ENCODE measurements at places on chromosomes 2 and 18. TPM values are rescaled to one million over a fixed set of nuclear protein-coding genes. Genes with fewer than 3 reads are reported as not detected.

GRCh38 chr18:38923540-38923939, 1357.9 kb upstream of the CELF4 start:
- no peak for DNase-seq

DNA sequence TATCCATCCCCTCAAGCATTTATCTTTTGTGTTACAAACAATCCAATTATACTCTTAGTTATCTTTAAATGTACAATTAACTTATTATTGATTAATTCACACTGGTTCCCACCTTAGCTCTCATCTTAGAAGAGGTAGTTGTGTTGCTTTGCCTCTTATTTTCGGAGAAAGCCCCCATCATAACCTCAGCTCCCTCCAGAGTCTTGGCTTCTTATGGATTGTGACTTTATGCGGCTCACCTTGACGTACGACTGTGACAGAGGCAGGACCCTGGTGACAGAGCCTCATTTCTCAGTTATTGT, 132.9 kb downstream of the SPTBN1 start:
- DNase-seq: no peak

GRCh38 chr2:28649481-28650265, 102.0 kb upstream of the PPP1CB start:
- DNase-seq: no peak

GRCh38 chr2:184413671-184414229, 184.6 kb upstream of the ZNF804A start:
- DNase-seq: no peak

- no peak for DNase-seq
Measured at GRCh38 chr2:120014226-120014980, 1.5 kb downstream of the EPB41L5 start.

DNA sequence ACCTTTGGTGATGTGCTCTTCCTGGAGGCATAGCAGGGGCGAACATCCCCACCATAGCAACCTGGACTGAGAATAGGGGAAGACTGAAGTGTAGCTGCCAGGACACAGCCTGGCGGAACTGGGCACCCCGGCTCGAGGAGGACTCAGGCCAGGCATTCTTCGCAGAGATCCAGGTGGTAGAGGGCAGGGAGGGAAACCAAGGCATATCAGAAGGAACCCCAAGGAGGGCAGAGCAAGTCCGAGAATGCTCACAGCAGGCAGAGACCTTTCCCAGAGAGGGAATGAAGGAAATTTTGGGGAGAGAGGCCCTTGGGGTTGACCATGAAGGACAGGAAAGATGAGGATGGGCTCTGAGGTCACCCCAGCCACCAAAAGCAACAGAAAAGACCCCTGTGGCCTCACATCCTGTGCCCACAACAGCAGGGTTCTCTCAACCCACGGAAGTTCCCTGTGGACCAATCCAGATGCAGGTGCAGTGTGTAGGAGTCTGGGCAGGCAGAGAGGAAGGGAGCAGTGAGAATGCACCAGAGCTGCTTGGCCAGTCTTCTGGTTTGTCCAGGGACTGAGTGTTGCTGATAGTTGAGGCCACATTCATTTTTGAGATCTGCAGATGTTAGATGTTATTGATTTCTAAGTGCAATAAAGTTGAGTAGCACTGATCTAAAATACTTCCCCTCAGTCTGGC, 136.9 kb downstream of the PXDN start:
- DNase-seq: no peak

DNA sequence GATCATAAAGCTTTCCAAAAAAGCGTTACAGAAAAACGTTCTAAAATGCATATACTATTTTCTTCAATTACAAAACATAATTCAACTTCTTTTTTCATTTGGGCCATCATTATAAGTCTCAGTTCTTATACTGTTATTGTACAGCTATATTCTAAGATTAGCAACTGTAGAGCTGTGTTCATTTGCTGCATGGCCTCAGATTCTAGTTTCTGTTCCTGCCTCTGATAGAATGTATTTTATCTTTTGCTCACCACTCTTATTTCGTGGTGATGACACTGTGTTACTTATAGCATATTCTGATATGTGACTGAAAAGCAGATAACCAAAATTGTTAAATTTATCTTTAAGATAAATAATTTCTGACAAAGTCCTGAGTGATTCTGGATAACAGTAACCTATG, 67.2 kb downstream of the PTRHD1 start:
- DNase-seq: no peak

The LYPD6B gene
- polyA plus RNA-seq: not detected

The SPDYA gene
- polyA plus RNA-seq: 0.61 TPM

Data from CD8-positive, alpha-beta memory T cell (primary cell).